Activated CD4-positive, alpha-beta T cell treated with anti-CD3 and anti-CD28 coated beads, Interleukin-2, amount 10 ng/mL, durations not matched to agents 24 days and 14 days (primary cell): ENCODE measurements at places on chromosomes 1 and 21. TPM values are rescaled to one million over a fixed set of nuclear protein-coding genes. Genes with fewer than 3 reads are reported as not detected.

DNA sequence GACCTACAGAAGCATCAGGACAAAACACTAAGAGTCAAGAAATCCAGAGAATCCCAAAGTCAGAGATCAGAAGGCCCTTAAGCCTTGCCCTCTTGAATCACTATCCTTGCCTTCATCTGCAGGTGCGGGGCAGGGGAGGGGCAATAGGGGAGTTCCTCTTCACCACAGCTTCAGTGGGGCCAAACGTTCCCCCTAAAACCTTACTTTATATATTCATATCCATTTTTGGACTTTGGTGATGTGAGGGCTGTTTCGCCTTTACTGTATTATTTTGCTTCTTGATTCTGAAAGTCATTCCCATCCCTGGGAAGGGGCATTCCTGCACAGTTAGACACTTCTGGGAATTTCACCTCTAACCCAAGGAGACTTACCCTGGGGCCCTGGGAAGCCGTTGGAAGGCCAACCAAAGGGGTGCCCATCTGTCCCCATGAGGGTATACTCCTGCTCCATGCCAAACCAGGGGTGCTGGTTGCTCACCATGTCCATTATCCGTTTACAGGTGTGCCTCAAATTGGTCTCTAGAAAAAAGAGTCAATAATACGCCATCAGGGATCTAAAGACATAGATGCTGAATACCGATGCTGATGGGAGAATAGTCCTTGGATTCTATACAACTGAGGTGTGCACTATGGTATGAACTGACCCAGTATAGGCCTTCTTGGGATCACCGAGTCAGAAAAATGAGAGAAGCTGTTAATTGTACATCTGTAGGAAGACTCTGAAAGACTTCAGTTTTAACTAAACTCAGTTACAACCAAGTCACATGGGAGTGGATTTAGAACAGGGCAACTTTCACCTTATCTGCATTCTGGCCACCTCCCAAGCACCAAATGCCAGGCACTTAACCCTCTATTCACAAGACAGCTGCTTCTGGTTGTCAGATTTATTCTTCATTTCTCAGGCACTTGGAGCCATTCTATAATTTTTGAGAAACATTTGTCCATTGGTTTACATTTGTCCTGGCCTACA, 5.4 kb downstream of the GLUL start:
- no peak for DNase-seq

- no peak for DNase-seq
Measured at GRCh38 chr1:23554127-23554480, 5.2 kb downstream of the ID3 start.

GRCh38 chr1:165884009-165884689, 56.7 kb downstream of the UCK2 start:
- no peak for DNase-seq

The FAM110D gene
- total RNA-seq, result 0.07 and 0.09 TPM in 2 replicates

The DISP1 gene
- total RNA-seq, result 1.3 and 2.0 TPM in 2 replicates

DNA sequence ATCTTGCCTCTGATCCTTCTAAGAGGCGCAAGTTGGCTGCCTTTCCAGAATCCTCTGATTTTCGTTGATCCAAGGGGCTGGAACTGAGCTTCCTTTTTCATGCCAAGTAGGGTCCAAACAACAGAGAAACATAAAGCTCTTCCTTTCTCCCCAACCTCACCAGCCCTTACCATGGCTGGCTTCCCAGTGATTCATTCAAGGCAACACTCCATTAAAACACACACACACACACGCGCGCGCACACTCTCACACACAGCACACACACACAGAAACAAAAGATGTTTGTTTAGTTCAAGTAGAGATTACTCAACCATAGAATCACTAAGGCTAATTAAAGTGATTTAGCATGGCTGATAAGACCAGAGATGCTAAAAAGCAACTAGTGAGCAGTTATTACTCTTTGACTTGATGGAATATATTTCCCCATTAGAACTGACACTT, 13.0 kb upstream of the GUCA2A start:
- no peak for DNase-seq

The INSRR gene
- 0.68 and 0.71 TPM in 2 replicates for total RNA-seq

GRCh38 chr1:167122568-167122967, 28.7 kb downstream of the STYXL2 start:
- no peak for DNase-seq

GRCh38 chr1:38735651-38736161, 123.9 kb downstream of the RRAGC start:
- no peak for DNase-seq

DNA sequence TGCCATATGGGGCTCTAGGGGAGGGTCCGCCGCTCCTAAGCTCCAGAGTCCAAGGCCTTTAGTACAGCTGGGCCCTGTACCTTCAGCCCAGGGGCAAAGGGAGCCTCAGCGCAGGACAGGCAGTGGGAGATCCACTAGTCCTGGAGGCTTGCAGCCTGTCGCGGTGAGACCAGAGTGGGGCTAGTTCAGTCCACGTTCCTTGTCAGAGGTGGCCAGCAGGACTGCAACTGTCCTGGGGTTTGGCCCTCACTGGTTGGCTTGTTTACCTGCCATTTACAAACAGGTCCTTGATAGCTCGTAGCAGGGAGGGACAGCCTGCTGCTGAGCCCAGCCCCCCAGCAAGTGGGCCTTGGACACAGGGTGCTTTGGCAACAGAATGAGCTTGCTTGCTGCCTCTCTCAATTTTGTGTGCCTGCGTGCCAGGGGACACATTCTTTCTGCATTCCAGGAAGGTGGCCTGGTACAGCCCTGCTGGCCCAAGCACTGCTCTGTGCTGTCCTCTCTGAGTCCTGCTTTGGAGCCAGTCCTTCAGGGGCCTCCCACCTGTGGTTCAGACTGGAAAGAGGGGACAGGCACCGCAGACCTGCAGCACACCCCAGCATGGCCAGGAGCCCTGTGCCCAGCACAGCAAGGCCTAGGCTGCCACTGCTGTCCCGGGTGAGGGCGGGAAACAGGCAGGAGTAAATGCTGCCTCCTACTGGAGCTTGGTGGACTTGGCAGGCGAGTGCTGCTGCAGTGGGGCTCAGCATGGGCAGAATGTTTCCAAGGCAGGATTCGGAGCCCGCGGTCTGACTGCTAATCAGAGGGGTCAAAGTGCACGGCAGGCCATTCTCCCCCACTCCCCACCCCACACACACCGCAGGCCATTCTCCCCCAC, 15.2 kb downstream of the H6PD start:
- DNase-seq, result peak; percentile 83

The LAD1 gene
- not detected in 2 replicates for total RNA-seq

DNA sequence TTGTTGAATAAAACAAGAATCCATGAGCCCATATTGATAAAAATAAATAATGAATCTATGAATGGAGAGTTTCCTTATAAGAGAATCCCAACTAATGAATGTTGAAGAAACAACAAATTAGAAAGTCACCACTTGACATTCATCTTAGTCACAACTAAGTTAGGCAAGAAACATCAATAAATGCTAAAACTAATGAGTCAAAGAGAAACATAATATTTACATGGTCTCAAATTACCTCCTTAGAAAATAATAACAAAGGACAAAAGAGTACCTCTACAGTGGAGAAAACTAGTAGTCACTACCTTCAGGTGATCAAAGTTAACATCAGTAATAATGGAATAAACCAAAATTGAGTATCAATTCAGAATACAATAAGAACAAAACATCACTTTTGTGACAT, 93.5 kb downstream of the AKT3 start:
- no peak for DNase-seq

DNA sequence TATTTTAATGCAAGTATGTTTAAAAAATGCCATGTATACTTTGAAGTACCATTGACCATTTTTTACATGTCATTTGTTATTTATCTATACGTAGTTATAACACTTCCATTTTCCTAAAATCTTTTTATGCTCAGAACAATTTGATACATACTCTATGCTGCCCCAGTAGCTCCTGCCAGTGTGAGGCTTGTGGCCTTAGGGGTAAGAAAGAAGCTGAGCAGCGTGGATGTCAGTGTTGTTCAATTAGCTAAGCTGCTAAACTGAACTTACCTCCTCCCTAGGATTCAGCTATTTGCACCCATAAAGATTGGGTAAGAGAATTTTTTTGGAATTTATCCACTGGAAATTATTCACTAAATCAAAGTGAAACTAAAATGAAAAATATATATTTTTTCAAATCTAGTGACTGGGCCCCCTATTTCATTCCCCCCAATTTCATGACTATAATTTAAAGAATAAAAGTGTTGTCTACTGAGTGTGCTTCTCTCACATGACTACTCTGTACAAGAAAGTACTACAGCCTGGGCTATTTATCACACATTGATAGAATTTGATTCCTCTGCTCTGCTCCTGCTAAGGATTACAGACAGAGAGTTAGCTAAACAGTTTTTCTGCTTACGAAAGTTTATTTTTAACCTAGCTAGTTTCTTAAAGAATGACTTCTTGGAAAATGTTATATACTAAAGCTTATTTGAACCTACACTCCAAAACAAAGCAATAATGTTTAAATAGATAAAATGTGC, 1030.3 kb upstream of the ADGRL4 start:
- no peak for DNase-seq

DNA sequence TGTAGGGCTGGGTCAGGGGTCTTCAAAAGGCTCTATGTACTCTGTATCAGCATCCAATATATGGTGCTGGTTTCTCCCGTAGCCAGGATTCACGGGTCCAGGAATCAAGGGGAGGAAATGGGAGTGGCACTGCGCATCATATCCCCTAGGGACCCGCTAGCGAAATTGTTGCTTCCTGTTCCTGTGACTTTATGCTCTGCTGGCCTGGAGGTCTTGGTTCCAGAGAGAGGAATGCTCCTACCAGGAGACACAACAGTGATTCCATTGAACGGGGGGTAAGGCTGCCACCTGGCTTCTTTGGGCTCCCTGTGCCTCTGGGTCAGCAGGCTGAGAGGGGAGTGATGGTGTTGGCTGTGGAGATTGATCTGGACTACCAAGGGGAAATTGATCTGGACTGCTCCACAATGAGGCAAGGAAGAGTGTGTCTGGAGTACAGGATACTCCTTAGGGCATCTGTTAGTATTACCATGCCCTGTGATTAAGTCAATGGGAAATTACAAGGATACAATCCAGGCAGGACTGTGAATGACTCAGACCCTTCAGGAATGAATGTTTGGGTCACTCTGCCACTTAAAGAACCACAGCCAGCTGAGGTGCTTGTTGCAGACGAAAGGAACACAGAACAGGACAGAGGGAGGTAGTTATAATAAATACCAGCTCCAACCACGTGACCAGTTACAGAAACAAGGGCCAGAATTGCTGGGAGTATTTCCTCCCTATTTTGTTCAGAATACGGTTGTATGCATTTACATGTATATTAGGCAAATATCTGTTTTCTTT, 10.2 kb downstream of the SPSB1 start:
- DNase-seq, result no peak

DNA sequence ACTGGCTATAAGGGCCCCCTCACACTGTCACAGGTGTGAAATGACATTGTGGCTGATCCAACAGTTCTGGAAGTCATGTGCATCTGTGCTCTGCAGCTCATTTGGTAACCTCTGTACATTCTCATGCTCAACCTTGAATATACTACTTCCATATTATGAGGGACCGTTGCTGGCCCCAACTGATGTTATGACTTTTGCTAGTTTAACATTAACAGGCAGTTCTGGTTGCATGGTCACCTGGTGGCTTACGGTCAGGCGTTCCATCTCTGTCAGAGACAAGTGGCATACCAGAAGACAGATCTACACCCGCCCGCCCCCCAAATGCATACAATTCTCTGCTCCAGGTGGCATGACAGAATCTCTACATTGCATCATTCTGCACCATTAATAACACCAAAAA, 6.0 kb upstream of the DIP2A start:
- DNase-seq, result no peak

DNA sequence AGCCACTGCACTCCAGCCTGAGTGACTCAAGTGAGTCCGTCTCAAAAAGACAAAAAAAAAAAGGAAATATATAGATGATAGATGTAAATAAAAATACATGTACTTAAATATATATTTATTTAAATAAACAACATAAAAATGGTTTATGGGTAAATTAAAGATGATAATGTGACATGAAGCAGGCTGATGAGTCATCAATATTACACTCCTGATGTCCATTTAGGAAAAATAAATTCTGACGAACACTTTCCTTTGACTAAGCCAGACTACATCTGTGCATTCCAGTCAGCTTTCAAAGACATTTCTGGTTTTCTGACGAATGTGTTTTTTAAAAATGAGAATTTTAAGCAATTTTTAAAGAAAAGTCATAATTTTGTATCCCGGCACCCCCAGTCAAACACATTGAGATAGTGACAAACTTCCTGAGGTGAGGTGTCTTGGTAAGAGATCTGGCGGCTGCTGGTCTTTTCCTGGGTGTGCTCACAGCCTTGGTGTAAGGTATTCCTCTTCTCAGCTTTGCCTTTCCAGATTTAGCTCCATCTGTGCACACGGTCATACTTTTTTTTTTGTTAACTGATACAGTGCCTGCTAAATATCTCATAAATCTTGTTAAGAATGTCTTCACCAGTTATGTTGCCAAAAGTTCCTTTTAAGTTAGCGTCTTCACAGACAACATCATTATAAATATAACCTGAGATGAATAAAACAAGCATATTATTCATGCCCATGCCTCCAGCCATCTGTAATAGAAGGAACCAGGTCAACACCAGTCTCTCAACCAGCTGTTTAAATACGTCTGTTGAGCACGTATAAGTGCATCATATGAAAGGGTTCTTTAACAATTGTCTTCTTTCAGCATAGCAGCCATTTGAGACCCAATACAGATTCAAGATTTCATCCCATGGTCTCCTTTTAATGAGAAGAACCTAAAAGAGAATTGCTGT, 214.5 kb upstream of the PLD5 start:
- no peak for DNase-seq

GRCh38 chr1:94236630-94237290, 624 bp downstream of the ARHGAP29 start:
- peak; percentile 58 for DNase-seq

DNA sequence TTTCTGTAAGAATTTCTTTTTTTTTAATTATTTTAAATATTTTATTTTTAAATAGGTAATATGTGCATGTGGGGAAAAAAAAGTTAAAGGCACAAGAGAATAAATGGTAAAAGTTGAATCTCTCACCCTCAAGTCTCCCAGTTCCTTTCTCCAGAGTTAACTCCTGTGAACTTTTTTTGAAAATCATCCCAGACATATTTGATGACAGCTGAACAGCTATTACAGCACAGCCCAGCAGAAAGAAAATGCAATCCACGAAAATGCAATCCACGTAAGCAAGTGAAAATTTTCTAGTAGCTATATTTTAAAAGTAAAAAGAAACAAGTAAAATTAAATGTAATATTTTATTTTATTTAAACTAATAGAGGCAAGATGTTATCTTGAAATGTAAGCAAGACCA, 310.0 kb upstream of the RUNX1 start:
- DNase-seq, result no peak

DNA sequence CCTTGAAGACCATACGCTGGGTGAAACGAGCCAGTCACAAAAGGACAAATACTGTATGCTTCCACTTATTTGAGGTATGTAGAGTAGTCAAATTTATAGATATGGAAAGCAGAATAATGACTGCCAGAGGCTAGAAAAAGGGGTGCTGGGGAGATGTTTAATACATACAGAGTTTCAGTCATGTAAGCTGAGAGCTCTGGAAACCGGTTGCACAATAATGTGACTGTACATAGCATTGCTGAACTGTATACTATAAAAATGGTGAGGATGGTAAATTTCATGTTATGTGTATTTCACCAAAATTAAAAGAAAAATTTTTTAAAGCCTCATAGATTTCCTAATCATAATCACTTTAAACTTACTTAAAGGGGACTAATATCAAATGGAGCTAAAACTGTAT, 110.8 kb downstream of the ZZZ3 start:
- DNase-seq, result no peak
